ENCODE measurements at places on chromosomes 12 and 14.

DNA sequence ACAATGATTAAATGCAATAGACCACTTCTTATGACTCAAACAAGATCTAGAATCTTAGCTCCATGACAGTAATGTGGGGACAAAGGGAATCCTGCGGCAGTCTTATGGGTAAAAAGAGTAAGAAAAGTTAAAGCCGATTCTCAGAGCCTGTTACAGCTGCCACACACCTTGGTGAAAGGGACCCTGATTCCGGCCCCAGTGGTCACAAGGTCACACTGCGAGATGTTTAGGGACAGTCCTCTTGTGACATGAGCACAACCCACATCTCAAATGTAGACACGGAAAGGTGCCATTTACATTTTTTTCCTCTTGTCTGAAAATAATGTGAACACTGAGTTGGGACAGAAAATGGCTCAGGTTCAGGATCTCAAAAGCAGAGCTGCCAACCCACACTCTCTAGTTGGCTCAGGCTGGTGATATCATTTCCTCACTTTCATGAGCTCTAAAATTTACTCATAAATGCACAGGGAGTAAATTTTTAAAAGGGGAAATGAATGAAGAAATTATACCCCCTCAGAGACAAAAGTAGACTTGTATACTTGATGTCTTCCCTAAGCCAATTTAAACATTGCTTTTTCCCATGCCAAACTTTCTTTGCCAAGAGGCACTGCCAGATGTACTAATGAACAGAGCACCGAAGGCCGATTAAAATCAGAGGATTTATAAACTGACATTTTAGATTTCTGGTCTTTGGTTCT is 113.1 kb upstream of the OVCH1 start:
- DNase-seq: no peak

GRCh38 chr12:104360157-104360556 is 56.6 kb downstream of the EID3 start:
- DNase-seq: no peak

DNA sequence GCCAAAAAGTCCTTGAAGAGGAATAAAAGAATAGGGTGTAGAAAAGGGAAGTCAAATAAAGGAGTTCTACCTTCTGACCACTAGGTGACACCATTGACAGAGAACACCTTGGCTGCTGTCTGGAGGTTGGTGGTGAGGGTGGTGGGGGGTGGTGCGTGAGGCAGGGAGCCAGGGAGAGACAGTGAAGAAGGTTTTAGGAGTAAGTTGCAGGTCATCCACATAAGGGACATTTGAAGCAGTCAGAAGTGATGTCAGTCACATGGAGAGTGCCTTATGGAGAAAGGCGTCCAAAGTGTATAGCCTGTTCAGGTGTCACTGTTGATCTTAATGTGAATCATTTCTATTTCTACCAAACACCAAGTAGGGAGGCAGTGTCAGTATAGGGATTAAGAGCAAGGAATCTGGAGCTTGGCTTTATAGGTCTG is 279.3 kb upstream of the DDHD1 start:
- peak; percentile 27 for DNase-seq

- DNase-seq: peak; percentile 43
Observed at GRCh38 chr12:85057370-85057963, 21.3 kb downstream of the LRRIQ1 start.

- DNase-seq: no peak
Observed at GRCh38 chr14:80055226-80055625, 156.1 kb downstream of the DIO2 start.

DNA sequence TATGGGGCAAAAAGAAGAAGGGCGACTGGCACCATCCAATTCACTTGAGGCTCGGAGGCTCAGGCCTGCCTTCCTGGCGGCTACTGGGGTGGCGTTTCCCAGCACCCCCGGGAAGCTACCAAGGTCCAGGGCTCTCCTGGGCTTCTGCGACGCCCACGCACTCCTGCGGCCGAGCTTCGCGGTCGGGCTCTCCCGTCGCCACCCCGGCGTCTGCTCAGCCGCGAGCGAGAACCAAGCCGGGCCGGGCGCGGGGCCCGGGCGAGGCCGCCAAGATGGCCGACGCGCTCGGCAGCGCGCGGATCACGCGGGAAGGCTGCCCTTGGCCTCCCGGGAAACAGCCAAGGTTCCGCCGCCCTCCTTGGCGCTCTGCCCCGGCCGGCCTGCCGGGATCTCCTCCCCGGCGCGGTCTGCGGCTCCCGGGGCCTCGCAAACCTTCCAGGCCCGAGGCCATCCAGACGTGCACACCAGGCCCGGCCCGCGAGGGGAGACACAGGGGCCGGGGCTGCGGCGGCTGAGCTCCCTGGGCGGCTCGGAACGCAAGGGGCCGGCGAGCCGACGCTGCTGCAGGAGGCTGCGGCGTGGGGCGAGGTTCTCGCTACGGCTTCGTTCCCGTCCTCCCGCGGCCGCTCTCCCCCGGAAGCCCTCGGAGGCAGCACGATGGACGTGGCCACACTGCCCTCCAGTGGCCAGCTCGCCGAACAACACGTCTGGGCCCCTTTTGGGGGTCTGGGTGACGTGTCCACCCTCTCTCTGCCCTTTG is 23.5 kb upstream of the ZFP36L1 start:
- DNase-seq: peak; percentile 86

DNA sequence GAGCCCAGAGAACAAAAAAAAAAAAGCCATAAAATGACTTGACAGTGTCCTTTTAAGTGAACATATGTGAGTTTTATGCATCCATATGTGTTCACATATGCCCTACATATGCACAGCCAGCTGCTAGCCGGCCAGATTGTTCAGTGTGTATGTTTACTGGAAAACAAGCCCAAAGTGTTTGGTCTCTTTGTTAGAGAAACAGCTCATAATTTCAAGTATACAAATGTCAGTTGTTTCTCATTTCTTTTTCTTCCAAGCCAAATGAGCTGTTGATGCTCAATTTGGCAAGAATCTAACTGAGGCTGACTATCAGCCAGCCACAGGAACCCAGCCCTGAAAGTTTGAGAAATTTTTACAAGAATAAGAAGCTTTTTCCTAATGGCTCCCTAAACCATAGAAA is 60.8 kb upstream of the TSPAN8 start:
- peak; percentile 5 for DNase-seq

GRCh38 chr12:62720025-62720424 is 214.9 kb downstream of the PPM1H start:
- DNase-seq: no peak

- no peak for DNase-seq
Observed at GRCh38 chr14:74244115-74244514, 4.9 kb downstream of the VSX2 start.

GRCh38 chr12:39173726-39174125 is 268.3 kb upstream of the CPNE8 start:
- DNase-seq: no peak

- DNase-seq: no peak
Observed at GRCh38 chr14:72774141-72774540, 119.8 kb downstream of the DPF3 start.

DNA sequence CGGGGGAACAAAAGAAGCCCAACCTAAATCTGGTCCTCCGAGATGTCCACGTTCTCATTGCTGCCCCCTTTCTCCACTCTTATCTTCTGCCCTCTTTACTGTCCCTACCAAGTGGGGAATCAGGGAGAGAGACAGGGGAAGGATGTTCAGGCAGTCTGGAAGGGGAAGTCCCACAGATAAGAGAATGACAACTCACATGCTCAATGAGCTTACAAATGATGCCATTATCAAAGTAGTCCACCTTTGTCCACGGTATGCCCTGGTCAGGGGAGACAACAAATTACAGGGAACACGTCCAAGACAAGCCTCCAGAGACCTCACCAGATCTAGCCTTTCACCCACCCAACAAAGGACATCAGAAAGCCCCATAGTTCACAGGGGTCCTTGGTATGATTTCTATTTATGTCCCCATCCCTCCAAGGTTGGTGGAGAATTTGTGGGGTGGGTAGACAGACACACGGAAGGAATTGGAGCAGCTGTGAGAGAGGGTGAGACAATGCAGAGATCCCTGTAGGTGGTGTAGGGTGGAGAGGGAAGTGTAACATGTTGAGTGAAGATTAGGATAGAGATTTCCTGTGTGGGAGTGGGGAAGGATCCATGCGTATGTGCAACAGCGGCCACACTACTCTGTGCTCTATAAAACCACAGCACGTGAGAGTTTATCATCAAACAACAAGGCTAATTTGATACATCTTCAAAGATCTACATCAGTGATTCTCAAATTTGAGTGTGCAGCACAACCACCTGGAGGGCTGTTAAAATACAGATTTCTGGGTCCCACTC is 10.7 kb downstream of the MYO1A start:
- DNase-seq: peak; percentile 86

- DNase-seq: no peak
Observed at GRCh38 chr12:23674064-23674463, 275.4 kb downstream of the SOX5 start.

DNA sequence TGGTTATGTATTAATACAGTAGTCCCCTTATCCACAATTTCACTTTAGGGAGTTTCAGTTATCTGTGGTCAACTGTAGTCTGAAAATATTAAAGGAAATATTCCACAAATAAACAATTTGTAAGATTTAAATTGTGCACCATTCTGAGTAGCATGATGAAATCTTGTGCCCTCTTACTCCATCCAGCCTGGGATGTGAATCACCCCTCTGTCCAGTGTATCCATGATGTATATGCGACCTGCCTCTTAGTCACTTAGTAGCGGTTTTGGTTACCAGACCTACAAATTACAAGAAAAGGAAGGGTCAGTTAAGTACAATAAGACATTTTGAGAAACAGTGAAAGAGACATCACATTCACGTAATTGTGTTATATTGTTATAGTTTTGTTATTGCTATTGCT is 39.9 kb upstream of the MDGA2 start:
- DNase-seq: no peak

- no peak for DNase-seq
Observed at GRCh38 chr14:38394767-38395166, 138.9 kb upstream of the CLEC14A start.

DNA sequence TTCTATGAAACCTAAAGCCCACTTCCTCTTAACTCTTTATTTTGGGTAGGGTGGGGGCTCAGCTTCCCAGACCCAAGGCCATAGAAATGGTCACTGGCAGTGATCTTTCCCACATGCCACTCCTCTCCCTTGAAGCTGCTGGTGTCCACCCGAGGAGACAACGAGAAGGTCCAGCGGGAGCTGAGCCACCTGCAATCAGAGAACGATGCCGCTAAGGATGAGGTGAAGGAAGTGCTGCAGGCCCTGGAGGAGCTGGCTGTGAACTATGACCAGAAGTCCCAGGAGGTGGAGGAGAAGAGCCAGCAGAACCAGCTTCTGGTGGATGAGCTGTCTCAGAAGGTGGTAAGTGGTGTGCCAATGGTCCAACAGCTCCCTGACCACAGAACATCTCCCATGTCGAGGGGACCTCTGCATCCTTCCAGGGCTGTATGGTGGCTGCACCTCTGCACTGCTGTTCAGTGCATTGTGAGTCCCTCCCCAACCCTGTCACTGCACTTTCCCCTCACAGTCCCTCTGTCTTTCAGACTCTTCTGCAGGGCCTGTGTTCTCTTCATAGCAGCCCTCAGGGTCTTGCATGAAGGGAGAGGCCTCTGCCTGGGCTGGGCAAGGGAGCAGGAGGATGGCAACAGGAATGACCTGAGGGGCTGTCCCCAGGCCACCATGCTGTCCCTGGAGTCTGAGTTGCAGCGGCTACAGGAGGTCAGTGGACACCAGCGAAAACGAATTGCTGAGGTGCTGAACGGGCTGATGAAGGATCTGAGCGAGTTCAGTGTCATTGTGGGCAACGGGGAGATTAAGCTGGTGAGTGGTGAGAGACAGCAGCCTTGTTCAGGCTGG is 18.8 kb upstream of the PIP4K2C start:
- no peak for DNase-seq

- no peak for DNase-seq
Observed at GRCh38 chr12:20628226-20628787, 66.8 kb upstream of the SLCO1C1 start.

- no peak for DNase-seq
Observed at GRCh38 chr14:49950275-49951228, 57.7 kb downstream of the ARF6 start.

DNA sequence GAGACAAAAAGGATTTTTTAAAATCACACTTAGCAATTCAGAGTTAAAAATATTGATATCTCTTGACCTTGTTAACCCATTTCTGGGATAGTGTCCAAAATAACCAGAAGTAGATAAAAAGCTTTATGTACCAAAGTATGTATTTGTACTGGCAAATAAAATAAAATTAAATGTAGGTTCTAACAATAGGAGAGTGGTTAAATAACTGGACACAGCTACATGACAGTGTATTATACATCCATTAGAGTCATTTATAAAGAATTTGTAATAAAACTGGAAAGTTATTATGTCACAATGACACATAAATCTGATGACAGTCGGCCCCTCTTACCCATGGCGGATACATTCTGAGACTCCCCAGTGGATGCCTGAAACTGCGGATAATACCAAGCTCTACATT is 34.0 kb downstream of the BMAL2 start:
- DNase-seq: no peak

DNA sequence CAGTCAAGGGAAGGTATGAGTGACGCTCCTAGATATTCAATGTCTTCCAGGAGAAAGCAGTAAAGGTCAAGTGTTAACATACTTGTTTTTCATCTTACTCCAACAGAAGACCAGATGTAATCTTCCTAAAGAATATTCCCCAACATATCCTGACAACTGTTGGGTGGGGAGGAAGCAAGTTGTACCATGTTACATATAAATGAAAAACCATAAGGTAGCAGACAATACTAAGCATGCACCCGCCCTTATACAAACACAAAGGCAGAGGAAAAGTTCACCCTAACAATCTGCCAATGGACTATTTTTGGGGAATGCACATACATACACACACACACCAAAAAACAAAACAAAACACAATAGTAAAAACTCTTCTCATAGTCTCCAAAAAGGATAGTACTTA is 90.2 kb upstream of the FERMT2 start:
- DNase-seq: no peak

- peak; percentile 23 for DNase-seq
Observed at GRCh38 chr12:93441081-93441616, 598 bp downstream of the UBE2N start.

DNA sequence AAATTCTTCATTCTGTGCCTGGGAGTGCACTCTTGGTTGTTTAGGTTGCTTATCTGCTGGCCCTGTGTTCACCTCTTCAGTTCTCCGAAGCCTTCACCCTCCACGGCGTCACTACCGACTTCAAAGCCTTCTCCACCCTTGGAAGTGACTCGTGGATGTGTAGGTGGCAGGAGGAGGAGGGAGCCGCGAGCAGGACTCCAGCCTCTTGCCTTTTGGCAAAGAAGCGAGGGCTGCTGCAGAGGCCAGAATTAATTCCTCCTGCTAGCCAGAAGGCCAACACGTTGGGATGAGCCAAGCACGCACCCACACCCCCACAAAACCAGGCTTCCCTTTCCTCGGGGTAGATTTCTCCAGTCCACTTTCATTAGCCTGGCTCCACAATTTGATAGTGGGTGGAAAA is 86.5 kb downstream of the TBX5 start:
- no peak for DNase-seq

GRCh38 chr14:96625426-96625985 is 123.3 kb downstream of the PAPOLA start:
- no peak for DNase-seq
